HFFc6 (cell line): ENCODE measurements at places on chromosomes 7 and 10. TPM values are rescaled to one million over a fixed set of nuclear protein-coding genes. Genes with fewer than 3 reads are reported as not detected.

GRCh38 chr7:27205325-27206280 lies 5.7 kb upstream of the HOXA13 start:
- DNase-seq, result no peak

DNA sequence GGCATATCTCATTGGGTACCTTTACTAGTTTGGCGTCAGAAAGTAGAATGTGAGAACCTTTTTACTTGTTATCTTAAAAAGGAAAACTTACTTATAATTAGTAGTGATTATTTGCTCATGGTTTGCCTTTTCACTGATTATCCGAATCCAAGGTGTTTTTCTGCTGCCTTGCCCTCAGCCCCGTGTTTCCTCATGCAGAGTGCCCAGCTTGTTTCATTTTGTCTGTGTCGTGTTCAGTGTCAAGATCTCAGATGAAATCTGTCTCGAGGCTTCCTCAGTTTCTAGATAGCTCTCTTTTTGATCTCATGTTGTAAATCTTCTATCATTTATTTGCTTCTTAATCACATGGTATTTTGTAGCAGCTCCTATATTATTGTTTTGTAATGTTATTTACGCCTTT lies 30.1 kb downstream of the RPA3 start:
- DNase-seq, result no peak

DNA sequence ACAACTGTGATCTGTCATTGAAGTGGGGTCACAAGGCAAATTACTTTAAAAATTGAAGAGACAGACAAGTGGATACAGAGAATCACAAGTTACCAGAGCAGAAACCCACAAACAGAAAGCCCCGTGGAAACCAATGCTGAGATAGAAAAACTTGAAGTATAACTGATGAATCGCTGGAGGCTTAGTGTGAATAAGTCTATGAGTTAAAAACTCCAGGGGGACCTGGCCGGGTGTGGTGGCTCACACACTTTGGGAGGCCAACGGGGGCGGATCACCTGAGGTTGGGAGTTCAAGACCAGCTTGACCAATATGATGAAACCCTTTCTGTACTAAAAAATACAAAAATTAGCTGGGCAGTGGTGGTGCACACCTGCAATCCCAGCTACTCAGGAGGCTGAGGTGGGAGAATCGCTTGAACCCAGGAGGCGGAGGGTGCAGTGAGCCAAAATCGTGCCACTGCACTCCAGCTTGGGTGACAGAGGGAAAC lies 69.7 kb upstream of the ZNRF2 start:
- DNase-seq, result no peak

DNA sequence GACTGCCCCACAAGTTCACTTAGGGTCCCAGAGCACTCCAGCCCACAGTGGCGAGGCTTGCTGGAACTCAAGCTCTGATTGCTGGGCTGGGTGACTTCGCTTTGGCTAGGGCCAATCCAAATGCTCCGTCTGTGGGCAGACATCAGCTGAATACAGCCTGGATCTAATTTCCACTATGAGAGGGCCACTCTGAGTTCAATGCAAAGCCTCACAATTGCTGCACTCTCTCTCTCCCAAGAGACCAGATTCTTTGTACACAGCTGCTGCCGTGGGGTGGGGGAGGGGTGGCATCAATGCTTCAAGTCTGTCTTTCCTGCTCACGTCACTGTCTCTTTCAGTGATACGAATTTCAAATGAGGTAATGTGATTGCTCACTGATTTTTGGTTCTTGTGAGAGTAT lies 47.3 kb upstream of the BPGM start:
- DNase-seq, result no peak

DNA sequence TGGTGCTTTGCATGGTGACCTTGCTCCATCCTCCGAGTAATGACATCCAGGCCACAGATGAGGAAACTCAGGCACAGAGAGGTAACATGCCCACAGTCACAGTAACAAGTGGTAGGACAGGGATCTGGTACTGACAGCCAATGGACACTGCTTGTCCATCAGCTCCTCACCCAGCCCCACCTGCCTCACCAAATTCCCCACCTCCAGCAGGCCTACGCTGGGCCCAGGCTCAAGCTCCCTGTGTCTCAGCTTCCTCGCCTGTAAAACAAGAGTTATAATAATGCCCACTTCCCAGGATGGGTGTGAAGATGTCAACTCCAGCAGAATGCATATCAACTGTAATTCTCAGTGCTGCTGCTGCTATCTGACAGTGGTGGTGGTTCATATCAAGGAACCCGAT lies 123.8 kb downstream of the GRID1 start:
- DNase-seq, result no peak

- no peak for DNase-seq
These were observed 178.0 kb downstream of the AMPH start for GRCh38 chr7:38453168-38453567.

DNA sequence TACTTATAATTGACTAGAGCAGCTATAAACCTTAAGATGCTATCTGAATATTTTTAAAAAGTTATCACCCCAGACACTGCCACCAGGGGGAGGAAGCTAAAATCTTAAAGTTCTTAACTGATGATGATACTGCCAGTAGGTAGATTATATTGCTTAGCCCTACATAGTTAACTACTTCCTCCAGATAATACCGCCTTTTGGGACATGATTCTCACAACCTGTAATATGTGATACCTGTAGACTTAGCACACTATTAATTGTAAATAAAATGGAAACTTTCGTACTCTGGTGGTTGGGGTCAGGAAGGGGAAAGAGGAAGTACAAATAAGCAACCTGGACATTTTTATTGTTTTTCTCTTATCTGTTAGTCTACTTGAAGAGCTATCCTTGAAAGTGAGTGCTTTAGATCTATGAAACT lies 268.9 kb downstream of the ADK start:
- peak; percentile 22 for DNase-seq

DNA sequence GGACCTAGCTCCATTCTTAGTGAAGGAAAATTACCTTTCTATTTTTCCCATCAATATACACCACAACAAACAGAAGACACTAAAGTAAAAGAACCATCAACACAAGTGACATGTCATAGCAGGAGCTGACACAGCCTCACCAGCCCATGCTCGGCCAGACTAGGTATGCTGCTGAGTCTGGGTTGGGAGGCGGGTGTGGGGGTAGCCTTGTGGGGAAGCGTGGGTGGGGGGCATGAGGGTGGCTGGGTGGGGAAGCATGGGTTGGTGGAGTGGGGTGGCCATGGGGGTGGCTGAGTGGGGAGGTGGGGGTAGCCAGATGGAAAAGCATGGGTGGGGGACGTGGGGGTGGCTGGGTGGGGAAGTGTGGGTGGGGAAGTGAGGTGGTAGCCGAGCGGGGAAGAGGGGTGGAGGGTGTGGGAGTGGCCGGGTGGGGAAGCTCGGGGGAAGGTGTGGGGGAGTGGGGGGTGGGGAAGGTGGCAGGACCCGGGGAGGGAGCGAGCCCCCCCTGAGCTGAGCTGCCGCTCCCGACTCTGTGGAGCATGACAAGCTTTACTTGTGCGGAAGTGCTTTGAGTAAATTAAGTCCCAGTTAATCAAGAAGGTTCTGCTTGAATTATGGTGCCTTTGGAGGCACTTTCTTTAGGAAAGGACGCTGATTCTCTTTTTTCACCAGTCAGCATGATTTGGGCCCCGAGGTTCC lies 294.6 kb upstream of the ZNF32 start:
- no peak for DNase-seq

- DNase-seq, result no peak
These were observed 53.3 kb downstream of the FHIP2A start for GRCh38 chr10:114874827-114875411.

GRCh38 chr10:60679388-60679990 lies 98.8 kb upstream of the CDK1 start:
- no peak for DNase-seq

- no peak for DNase-seq
These were observed 170.8 kb downstream of the BBS9 start for GRCh38 chr7:33300131-33300530.

DNA sequence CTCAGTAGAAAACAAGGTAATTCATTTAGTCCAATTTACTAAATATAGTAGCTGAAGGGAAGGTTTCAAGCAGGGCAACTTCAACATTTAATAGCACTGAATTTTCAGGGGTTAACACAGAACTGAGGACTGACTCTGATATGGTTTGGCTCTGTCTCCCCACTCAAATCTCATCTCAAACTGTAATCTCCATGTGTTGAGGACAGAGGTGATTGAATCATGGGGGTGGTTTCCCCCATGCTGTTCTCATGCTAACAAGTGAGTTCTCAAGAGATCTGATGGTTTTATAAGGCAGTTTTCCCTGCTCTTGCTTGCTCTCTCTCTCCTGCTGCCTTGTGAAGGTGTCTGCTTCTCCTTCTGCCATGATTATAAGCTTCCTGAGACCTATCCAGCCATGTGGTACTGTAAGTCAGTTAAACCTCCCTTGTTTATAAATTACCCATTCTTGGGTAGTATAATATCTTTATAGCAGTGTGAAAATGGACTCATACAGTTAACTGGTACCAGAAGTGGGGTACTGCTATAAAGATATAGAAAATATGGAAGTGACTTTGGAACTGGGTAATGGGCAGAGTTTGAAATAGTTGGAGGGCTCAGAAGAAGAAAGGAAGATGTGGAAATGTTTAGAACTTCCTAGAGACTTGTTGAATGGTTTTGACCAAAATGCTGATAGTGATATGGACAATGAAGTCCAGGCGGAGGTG lies 9.8 kb upstream of the UMAD1 start:
- DNase-seq, result no peak

DNA sequence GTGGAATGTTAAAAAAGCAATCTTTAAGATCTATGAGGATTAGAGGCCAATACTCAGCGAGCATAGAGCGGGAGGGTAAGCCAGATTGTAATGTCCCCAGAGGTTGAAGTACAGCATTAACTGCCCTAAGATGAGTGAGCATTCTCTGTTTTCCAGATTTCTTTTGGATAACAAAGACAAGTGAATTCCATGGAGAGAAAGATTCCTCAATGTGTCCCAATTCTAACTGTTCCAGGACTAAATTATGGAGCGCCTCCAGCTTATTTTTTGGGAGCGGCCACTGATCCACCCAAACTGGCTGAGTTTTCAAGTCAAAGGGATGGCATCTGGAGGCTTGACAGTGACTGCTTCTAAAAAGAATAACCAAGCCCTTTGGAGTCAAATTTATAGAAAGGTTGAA lies 39.3 kb upstream of the AKR1C2 start:
- no peak for DNase-seq

- DNase-seq, result no peak
These were observed at the start of gene NXPH1 for GRCh38 chr7:8433477-8434289. NXPH1 (plus strand) TSS chr7:8433609.

GRCh38 chr7:130114776-130115175 lies 44.4 kb downstream of the KLHDC10 start:
- no peak for DNase-seq

DNA sequence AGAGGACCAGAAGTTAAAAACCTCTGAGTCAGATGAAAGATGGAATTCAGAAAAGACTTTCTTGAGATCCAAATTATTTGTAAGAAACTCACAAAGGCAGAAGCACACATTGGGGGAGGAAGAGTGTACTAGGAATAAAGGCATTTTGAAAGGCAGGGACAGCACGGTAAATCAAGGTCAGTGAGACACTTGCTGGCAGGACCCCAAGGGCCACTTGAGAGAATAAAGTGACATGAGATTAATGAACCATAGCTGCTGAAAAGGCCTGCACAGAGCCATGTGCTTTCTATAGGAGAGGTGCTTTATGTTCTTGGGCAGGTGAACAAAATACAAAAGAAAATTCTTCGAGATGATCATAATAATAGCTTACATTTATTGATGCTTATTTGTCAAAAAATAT lies 929.9 kb upstream of the MBL2 start:
- no peak for DNase-seq

DNA sequence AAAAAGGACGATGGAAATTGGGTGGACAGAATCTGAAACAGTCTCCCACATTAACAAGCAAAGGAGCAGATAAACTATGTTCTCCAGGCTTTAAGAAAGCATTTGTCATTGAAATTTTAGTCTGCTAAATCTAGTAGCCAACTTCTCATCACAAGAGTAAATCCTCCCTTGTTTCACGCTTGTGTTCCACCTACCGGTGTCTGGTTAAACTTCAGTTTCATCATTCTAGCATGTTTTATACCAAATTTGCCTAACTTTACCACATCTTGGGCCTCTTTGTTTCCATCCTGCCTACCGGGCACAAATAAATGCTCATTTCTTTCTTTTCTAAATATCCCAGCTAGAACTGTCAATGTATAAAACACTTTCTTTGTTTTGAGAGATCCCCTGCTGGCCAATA lies 5.8 kb downstream of the LIPA start:
- no peak for DNase-seq

DNA sequence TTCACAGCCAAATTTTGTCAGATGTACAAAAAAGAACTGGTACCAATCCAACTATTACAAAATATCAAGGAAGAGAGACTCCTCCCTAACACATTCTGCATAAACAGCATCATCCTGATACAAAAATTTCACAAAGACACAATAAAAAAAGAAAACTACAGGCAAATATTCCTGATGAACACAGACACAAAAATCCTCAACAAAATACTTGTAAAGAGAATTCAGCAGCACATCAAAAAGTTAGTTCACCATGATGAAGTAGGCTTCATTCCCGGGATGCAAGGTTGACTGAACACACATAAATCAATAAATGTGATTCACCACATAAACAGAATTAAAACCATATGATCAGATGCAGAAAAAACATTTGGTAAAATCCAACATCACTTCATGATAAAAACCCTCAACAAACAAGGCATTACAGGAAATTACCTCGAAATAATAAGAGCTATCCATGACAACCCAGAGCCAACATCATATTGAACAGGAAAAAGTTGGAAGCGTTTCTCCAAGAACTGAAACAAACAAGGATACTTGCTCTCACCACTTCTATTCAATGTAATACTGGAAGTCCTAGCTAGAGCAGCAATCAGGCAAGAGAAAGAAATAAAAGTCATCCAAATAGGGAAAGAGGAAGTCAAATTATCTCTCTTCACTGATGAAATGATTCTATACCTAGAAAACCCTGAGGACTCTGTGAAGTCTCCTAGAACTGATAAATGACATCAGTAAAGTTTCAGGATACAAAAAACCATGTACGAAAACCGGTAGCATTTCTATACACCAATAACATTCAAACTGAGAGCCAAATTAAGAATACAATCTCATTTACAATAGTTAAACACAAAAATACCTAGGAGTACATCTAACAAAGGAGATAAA lies 223.1 kb downstream of the REEP3 start:
- DNase-seq, result no peak

- no peak for DNase-seq
These were observed 2.7 kb downstream of the UPP1 start for GRCh38 chr7:48091506-48092433.

DNA sequence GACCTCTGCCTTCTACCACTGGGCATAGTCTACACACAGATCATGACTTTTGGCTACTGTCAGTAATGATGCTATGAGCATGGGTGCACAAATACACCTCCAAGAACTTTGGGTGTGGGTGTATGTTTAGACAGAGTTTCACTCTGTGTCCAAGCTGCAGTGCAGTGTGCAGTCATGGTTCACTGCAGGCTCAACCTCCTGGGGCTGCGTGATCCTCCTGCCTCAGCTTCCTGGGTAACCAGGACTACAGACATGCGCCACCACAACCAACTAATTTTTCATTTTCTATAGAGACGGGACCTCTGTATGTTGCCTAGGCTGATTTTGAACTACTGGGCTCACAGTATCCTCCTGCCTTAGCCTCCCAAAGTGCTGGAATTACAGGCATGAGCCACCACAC lies 194.4 kb downstream of the NSUN6 start:
- DNase-seq, result no peak

- DNase-seq, result no peak
These were observed 110.1 kb downstream of the ACTR3B start for GRCh38 chr7:152869677-152870051.

Gene TRIM8
- 129 and 133 TPM in 2 replicates for total RNA-seq

Gene CCDC6
- total RNA-seq, result 38.3 to 43.0 TPM (median 38.6 TPM) in 3 replicates

Gene HACD1
- 97.1 to 136 TPM (median 98.5 TPM) in 3 replicates for total RNA-seq

Gene HSPA14
- 11.7 to 13.8 TPM (median 13.2 TPM) in 3 replicates for total RNA-seq

Gene KIF11
- 16.8 to 35.3 TPM (median 30.4 TPM) in 3 replicates for total RNA-seq

Gene GIMAP2
- not detected in 3 replicates for total RNA-seq

Gene STRIP2
- 1.5 to 2.7 TPM (median 2.1 TPM) in 3 replicates for total RNA-seq

Gene ADAM12
- total RNA-seq, result 7.5 to 12.0 TPM (median 8.4 TPM) in 3 replicates

Gene TAX1BP1
- total RNA-seq, result 110 to 138 TPM (median 127 TPM) in 3 replicates
